ENCODE measurements at places on chromosomes 2 and 18. TPM values are rescaled to one million over a fixed set of nuclear protein-coding genes. Genes with fewer than 3 reads are reported as not detected.

C2orf78 gene
- total RNA-seq, result not detected

GRCh38 chr2:188600536-188601210, 309.0 kb downstream of the GULP1 start:
- peaks cover 7% of the 10 kb centered on the region for H3K4me1 ChIP-seq
- no peak for DNase-seq
- H3K27me3 ChIP-seq, result no peaks in the 10 kb centered on the region
- no peak overlapping the region for H3K4me3 ChIP-seq
- H3K36me3 ChIP-seq, result no peaks in the 10 kb centered on the region

GRCh38 chr18:24582771-24583170, 122.3 kb downstream of the HRH4 start:
- no peaks in the 10 kb centered on the region for H3K4me1 ChIP-seq
- no peaks in the 10 kb centered on the region for H3K27me3 ChIP-seq
- no peak for DNase-seq
- H3K4me3 ChIP-seq, result no peak overlapping the region
- no peaks in the 10 kb centered on the region for H3K36me3 ChIP-seq
- H3K27ac ChIP-seq, result no peak overlapping the region

AQP12A gene
- total RNA-seq, result not detected

- no peaks in the 10 kb centered on the region for H3K4me1 ChIP-seq
- no peak overlapping the region for H3K27ac ChIP-seq
Measured at GRCh38 chr18:29172756-29173067, 995.8 kb upstream of the CDH2 start.

DNA sequence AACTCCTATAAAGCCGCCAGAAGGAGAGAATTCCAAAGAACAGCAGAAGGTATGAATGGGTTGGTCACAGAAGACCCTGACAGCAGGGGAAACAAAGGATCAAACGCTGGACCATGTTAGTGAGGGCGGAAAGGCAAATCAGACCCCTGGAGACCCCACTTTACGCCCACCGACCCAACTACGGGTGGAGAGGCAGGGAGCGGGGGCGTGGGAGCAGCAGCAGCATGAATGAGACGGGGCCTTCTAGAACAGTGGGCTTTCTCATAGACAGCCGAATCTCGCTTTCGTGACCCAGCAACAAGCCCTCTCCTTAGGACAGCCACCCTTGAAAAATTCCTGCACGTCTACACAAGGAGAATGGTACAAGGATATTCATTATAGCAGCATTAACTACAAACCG, 191.0 kb downstream of the HDAC4 start:
- no peaks in the 10 kb centered on the region for H3K36me3 ChIP-seq
- no peak for DNase-seq

- H3K27ac ChIP-seq, result no peak overlapping the region
- no peak for DNase-seq
- H3K27me3 ChIP-seq, result no peaks in the 10 kb centered on the region
- no peaks in the 10 kb centered on the region for H3K4me1 ChIP-seq
Measured at GRCh38 chr2:72969706-72970105, 52.4 kb downstream of the EMX1 start.

DNA sequence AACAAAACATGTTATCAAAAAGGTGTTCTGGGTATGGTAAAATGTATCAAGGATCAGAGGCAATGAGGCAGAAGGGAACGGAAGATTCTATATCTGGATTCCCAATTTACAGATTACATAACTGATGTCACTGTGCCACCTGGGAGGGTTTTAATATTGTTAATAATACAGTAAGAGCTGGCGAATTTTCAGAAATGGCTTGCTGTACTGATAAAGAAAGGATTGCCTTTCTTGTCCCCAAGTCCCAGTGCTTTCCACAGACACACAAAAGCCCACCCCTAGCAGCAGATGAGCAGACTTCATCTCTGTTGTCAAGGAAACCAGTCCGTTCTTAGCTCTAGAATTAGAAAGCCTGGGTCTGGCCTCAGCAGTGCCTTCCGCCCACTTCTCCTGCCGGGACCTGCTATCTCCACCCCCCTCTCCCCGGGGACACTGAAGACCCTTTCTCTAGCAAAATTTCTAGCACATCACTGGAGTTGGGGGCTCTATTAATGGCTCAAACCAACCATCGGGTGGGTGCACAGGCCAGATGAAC, 34.3 kb downstream of the ADD2 start:
- H3K36me3 ChIP-seq, result no peaks in the 10 kb centered on the region
- H3K4me3 ChIP-seq, result no peak overlapping the region
- no peaks in the 10 kb centered on the region for H3K27me3 ChIP-seq
- no peaks in the 10 kb centered on the region for H3K4me1 ChIP-seq
- H3K27ac ChIP-seq, result no peak overlapping the region

TDRD15 gene
- 0.45 TPM for total RNA-seq

DNA sequence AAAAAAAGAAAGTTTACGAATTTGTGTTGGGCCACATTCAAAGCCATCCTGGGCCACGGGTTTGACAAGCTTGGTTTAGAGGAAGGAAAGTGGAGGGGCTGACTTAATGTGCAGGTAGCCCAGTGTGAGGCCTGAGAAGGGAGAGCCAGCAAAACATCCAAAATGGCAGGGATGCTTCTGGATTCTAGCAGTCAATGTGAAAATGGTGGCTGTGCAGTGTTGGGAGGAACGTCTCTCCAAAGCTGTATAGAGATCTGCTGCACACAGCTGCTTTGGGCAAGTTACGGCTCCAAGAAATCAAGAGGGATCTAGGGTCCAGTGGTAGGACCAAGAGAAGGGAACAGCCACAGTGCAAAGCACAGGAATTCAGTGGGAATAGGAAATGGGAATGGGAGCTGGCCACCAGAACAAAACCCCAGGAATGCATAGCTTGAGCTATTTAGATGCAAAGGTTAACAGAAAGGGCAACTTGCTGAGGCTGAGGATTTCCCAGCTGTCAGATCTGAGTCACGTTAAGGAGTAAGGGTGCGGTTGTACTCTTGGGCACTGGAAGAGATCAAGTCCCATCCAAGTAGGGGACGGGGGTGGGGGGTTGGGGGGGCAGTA, 70.6 kb downstream of the B3GNT2 start:
- H3K4me1 ChIP-seq, result peaks cover 7% of the 10 kb centered on the region
- DNase-seq, result no peak
- no peaks in the 10 kb centered on the region for H3K27me3 ChIP-seq
- no peak overlapping the region for H3K4me3 ChIP-seq
- H3K27ac ChIP-seq, result no peak overlapping the region
- no peaks in the 10 kb centered on the region for H3K36me3 ChIP-seq

SLC4A5 gene
- 18.3 TPM for total RNA-seq

- H3K36me3 ChIP-seq, result no peaks in the 10 kb centered on the region
- H3K27me3 ChIP-seq, result no peaks in the 10 kb centered on the region
- no peak overlapping the region for H3K4me3 ChIP-seq
- DNase-seq, result no peak
Measured at GRCh38 chr2:179031731-179032408, 18.1 kb downstream of the CCDC141 start.

DNA sequence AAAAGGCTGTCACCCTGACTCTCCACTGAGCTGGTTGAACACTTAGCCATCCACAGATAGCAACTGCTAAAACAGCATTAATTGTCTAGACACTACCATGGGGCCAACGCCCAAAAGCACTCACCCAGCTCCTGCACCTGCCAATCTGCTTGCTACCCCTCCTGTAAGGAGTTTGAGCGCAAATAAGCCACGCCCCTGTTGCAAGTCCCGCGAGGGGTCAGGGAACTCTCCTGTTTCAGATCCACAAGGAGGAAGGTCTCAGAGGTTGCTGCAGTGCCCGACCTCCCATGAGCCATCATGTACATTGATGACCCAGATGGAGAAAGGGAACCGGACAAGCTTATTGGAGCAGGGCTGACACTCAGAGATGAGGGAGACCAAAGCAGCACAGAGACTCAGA, 106.8 kb downstream of the ZNF516 start:
- no peak overlapping the region for H3K4me3 ChIP-seq
- no peaks in the 10 kb centered on the region for H3K27me3 ChIP-seq
- no peak overlapping the region for H3K27ac ChIP-seq

DSC3 gene
- 0.15 TPM for total RNA-seq

C1GALT1C1L gene
- 1.8 TPM for total RNA-seq

DNA sequence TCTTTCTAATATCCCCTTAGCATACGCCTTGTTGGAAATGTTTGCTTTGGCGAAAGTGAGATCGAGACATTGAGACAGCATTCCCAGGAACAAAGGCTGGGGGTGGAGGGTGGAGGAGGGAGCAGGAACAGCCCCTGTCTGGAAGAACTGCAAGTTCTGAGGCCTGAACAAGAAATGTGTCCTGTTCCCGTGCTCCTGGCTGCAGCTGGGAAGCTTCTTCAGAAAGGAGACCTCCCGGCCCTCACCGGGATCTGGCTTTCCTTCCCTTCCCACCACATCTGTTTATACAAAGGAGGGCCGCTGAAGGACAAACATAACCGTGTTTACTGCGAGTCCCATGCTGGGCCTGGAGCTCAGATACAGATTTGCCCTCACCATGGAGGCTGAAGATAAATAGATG, 35.9 kb downstream of the AFF3 start:
- no peak overlapping the region for H3K27ac ChIP-seq
- no peak for DNase-seq
- no peaks in the 10 kb centered on the region for H3K36me3 ChIP-seq
- peaks cover 16% of the 10 kb centered on the region for H3K4me1 ChIP-seq
- H3K27me3 ChIP-seq, result no peaks in the 10 kb centered on the region
- no peak overlapping the region for H3K4me3 ChIP-seq

GCA gene
- total RNA-seq, result 31.2 TPM

DNA sequence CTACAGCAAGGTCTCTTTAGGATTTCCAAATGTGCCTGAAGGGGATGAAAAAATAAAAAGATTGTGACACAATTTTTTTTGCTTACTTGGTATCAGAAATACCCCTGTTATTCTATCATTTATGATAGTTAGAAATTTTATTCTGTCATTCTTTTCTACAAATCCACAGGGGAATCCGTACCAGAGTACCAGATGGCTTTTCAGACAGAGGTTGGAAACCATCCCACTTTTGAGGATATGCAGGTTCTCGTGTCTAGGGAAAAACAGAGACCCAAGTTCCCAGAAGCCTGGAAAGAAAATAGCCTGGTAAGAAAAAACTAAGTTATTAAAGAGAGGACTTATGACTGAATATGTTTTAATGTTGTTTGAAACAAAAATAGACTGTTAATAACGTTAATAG, 92.6 kb upstream of the FAM117B start:
- DNase-seq, result no peak
- H3K4me3 ChIP-seq, result no peak overlapping the region
- peaks cover 5% of the 10 kb centered on the region for H3K4me1 ChIP-seq

- no peaks in the 10 kb centered on the region for H3K36me3 ChIP-seq
- no peaks in the 10 kb centered on the region for H3K27me3 ChIP-seq
- H3K4me1 ChIP-seq, result no peaks in the 10 kb centered on the region
Measured at GRCh38 chr2:39141334-39142271, 20.8 kb upstream of the SOS1 start.

DNA sequence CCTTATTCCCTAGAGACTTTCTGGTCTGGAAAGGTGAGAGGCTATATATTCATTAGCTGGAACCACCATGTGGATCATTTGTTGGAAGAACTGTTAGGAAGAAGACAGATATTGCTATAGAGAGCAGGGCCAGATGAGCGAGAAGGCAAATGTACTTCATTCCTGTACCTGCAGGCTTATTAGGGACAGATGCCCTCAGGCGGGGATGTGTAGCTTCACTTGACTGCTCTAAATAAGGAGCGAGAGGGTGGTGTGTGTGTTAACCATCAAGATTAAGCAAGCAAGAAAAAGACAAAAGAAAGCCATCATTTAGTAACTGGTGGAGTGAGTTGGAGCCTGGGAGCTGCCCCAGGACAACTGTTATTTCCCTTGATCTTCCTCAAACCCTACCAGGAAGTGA, 36.4 kb downstream of the NEDD4L start:
- no peak overlapping the region for H3K4me3 ChIP-seq
- DNase-seq, result no peak
- H3K27ac ChIP-seq, result no peak overlapping the region
- peaks cover 24% of the 10 kb centered on the region for H3K4me1 ChIP-seq
- H3K36me3 ChIP-seq, result no peaks in the 10 kb centered on the region

GRCh38 chr2:227613272-227613660, 1.4 kb downstream of the SCYGR3 start:
- no peaks in the 10 kb centered on the region for H3K4me1 ChIP-seq
- no peaks in the 10 kb centered on the region for H3K36me3 ChIP-seq
- H3K27ac ChIP-seq, result no peak overlapping the region
- no peak overlapping the region for H3K4me3 ChIP-seq

DNA sequence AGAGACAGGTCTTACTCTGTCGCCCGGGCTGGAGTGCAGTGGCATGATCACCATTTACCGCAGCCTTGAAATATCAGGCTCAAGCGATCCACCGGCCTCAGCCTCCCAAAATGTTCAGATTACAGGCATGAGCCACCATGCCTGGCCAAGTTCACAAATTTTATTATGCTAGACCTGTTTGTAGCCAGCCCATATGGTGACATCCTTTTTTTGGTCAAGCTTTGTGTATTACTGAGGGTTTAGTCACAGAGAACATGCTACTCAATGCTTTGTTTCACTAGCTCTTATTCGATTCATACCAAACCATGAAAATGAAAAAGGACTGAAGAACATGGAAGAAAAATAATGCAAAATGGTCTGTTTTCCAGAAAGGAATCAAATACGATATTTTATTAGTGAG, 41.4 kb downstream of the DGKD start:
- DNase-seq, result no peak
- no peaks in the 10 kb centered on the region for H3K4me1 ChIP-seq
- H3K27ac ChIP-seq, result no peak overlapping the region
- H3K36me3 ChIP-seq, result peaks cover 3% of the 10 kb centered on the region

DNA sequence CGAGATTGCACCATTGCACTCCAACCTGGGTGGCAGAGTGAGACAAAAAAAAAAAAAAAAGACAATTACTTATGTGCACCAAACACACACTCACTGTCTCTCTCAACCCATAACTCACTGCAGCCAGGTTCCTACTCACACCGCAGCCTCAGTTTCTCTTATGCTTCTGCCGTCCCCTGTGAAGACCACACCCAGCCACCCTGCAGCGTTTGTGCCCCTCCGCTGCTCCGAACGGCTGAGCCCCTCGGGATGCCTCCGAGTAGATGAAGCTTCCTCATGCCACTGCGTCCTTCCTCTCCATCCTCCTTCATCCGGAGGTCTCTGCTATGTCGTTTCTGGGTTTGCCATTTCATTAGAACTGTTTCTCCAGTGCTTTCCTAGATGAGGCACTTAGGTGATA, 160.1 kb downstream of the TWIST2 start:
- no peaks in the 10 kb centered on the region for H3K4me1 ChIP-seq
- no peak for DNase-seq
- no peaks in the 10 kb centered on the region for H3K36me3 ChIP-seq
- H3K27ac ChIP-seq, result no peak overlapping the region
- H3K27me3 ChIP-seq, result no peaks in the 10 kb centered on the region

GRCh38 chr2:48207201-48207641, 300.9 kb upstream of the FBXO11 start:
- H3K4me3 ChIP-seq, result no peak overlapping the region
- no peaks in the 10 kb centered on the region for H3K4me1 ChIP-seq
- H3K36me3 ChIP-seq, result no peaks in the 10 kb centered on the region
- no peak overlapping the region for H3K27ac ChIP-seq
- no peaks in the 10 kb centered on the region for H3K27me3 ChIP-seq

SLC11A1 gene
- total RNA-seq, result 1.7 TPM

KIF1A gene
- total RNA-seq, result 6.5 TPM

GRCh38 chr2:212893216-212893615, 258.2 kb downstream of the IKZF2 start:
- no peaks in the 10 kb centered on the region for H3K27me3 ChIP-seq
- H3K27ac ChIP-seq, result no peak overlapping the region
- H3K36me3 ChIP-seq, result no peaks in the 10 kb centered on the region

CAPN14 gene
- total RNA-seq, result not detected

- H3K36me3 ChIP-seq, result no peaks in the 10 kb centered on the region
- no peak overlapping the region for H3K27ac ChIP-seq
- no peaks in the 10 kb centered on the region for H3K4me1 ChIP-seq
- no peaks in the 10 kb centered on the region for H3K27me3 ChIP-seq
Measured at GRCh38 chr18:51649796-51650195, 452.3 kb upstream of the MEX3C start.

All from thyroid gland (tissue), 4 donors.